Esophagus squamous epithelium (tissue), 5 donors: ENCODE measurements at places on chromosomes 12 and 14. TPM values are rescaled to one million over a fixed set of nuclear protein-coding genes. Genes with fewer than 3 reads are reported as not detected.

DNA sequence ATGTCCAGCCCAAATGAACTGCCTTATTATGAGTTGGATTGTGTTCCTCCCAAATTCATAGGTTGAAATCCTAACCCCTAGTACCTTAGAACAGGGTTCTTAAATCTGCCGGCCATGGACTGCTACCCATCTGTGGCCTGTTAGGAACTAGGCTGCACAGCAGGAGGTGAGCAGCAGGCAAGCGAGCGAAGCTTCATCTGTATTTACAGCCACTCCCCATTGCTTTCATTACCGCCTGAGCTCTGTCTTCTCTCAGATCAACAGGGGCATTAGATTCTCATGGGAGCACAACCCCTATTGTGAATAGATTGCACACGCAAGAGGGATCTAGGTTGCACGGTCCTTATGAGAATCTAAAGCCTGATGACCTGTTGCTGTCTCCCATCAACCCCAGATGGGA is 9.8 kb upstream of the EML5 start:
- no peaks in the 10 kb centered on the region for H3K4me1 ChIP-seq
- no peak for DNase-seq
- H3K36me3 ChIP-seq, result no peaks in the 10 kb centered on the region
- H3K27me3 ChIP-seq, result no peaks in the 10 kb centered on the region
- no peak overlapping the region for H3K27ac ChIP-seq

- no peak overlapping the region for H3K4me3 ChIP-seq
- H3K4me1 ChIP-seq, result no peaks in the 10 kb centered on the region
- H3K27me3 ChIP-seq, result no peaks in the 10 kb centered on the region
- DNase-seq, result no peak
- no peak overlapping the region for H3K27ac ChIP-seq
These were observed 160.3 kb upstream of the ABCD2 start for GRCh38 chr12:39779768-39780340.

- H3K4me1 ChIP-seq, result no peaks in the 10 kb centered on the region
- DNase-seq, result no peak
- peaks cover 63% of the 10 kb centered on the region for H3K36me3 ChIP-seq
- H3K27ac ChIP-seq, result peak overlapping the region; percentile 61
These were observed 55.6 kb downstream of the CLIP1 start for GRCh38 chr12:122366685-122367475.

DNA sequence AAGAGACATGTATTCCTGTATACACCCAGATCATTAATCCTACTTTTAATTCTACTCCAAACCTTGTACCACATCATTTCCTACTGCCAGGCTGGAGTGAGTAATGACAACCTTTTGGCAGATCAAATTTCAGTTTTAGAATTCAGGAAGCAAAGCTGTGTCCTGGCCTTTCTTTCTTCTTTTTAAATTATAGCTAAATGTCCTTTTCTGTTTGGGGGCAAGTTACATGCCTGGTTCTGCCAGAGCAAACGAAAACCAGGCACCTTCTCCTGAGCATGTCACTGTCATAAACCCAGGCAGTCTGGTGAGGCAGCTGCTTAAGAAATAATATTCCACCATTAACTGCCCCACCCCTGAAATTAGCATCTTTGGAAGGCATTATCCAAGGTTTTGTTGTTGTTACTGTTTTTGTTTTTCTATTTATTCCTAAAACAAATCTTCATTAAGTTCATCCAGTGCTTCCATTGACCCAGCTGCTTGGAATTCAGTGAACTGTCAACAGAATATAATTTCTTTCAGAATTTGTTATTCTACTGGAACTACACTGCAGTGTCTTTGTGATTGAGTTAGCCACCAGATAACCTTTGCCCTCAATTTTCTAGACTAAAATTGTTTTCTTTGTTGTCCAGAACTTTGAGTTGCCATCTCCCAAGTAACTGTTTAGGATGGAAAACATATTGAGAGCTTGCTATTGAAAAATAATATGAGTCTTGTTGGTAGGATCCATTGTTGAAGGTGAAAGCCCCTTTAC is 33.2 kb downstream of the SAMD4A start:
- no peak overlapping the region for H3K4me3 ChIP-seq
- no peak overlapping the region for H3K27ac ChIP-seq
- peaks cover 15% of the 10 kb centered on the region for H3K4me1 ChIP-seq
- no peaks in the 10 kb centered on the region for H3K27me3 ChIP-seq
- no peaks in the 10 kb centered on the region for H3K36me3 ChIP-seq

Gene CLEC2A
- total RNA-seq, result not detected

DNA sequence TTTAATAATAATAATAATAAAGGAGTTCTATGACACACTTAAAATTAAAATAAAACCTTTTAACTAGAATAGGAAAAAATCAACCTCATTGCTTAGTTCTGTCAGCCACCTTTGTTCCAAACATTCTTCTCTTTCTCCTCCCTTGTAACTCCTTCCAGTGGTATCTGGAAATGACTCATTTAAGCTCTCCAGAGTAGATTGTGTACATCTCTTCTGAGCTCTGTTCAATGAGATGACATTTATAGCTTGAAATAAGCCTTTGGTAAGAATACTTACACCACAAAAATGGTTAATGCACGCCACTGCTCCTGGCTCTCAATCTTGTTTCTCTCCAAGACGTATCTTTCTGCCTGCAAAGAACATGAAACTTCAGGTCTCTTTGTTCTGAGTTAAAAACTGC is 70.3 kb downstream of the STAB2 start:
- no peaks in the 10 kb centered on the region for H3K27me3 ChIP-seq
- no peak overlapping the region for H3K4me3 ChIP-seq
- no peak overlapping the region for H3K27ac ChIP-seq
- DNase-seq, result no peak
- no peaks in the 10 kb centered on the region for H3K4me1 ChIP-seq

DNA sequence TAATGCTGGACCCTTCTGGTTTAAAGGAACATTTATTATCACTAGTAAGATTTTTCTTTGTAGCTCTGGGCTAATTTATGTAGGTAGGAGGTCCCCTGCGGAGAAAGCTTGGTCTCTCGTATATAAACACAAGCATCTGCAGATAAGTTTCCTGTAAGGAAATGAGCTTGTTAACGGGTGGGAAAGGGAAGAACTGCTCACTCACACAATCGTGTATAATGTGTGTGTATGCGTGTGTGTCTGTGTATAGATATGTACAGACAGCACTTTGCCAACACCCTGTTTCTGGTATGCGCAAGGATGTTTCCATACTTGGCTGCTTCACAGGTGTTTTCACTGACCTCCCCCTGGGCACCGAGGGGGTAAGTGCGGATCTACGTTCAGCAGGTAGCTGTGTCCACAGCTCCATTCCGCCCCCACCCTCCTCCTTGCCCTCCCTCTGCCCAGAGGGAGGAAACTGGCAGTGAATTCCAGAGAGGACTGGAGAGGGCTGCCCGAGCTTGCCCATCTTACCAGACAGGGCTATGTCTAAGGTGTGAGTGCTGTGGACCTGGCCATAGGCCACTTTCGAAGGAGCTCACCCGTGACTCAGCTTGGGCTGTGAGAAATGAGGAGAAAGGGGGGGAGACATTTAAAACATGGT is 65.2 kb downstream of the NINJ2 start:
- H3K4me1 ChIP-seq, result peaks cover 9% of the 10 kb centered on the region
- no peak for DNase-seq
- H3K27ac ChIP-seq, result peak overlapping the region; percentile 38
- H3K27me3 ChIP-seq, result no peaks in the 10 kb centered on the region
- no peaks in the 10 kb centered on the region for H3K36me3 ChIP-seq

Gene HHIPL1
- total RNA-seq, result 0.22 TPM

GRCh38 chr14:32087173-32087861 is 10.2 kb downstream of the ARHGAP5 start:
- no peaks in the 10 kb centered on the region for H3K27me3 ChIP-seq
- peaks cover 25% of the 10 kb centered on the region for H3K36me3 ChIP-seq
- H3K4me1 ChIP-seq, result peaks cover 24% of the 10 kb centered on the region
- DNase-seq, result no peak
